T-helper 9 cell (primary cell): ENCODE measurements at places on chromosomes 5 and 9.

- DNase-seq, result no peak
Measured at GRCh38 chr5:168357876-168358275, 66.4 kb downstream of the WWC1 start.

- no peak for DNase-seq
Measured at GRCh38 chr9:17082343-17083064, 52.3 kb upstream of the CNTLN start.

- DNase-seq, result no peak
Measured at GRCh38 chr9:129312251-129313122, 134.4 kb upstream of the IER5L start.

DNA sequence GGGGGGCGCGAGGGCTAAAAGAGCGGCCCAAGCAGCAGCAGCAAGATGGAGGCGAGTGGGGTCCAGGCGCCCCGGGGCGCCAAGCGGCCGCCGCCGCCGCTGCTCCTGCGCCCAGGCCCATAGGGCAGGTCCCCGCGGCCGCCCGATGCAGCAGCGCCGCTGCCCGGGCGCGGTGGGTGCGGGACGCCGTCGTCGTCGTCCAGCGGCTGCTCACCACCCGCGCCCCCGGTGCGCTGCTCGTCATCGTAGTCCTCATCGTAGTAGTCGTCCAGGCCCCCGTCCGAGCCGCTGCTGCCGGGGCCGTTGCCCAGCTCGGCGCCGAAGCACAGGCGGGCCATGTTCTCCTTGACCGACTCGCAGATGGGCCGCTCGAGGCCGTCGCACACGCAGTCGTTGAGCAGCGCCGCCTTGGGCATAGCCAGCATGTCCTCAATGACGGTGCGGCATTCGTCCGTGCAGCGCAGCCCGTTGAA, 1.5 kb downstream of the GAS1 start:
- no peak for DNase-seq

GRCh38 chr5:95726811-95727763, 4.0 kb upstream of the RHOBTB3 start:
- no peak for DNase-seq

DNA sequence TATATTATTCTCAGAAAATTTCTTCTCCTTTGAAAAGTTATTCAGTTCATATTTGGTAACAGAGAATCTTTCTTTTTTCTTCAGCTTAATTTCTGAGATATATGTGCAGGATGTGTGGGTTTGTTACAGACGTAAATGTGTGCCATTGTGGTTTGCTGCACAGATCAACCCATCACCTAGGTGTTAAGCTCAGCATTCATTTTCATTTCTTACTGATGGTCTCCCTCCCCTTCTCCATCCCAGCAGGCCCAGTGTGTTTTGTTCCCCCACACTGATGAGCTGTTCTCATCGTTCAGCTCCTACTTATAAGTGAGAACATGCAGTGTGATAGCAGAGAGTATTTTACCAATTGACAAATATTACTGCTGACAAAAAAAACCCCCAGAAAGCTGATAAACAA, 330.0 kb upstream of the CHD1 start:
- DNase-seq, result no peak

DNA sequence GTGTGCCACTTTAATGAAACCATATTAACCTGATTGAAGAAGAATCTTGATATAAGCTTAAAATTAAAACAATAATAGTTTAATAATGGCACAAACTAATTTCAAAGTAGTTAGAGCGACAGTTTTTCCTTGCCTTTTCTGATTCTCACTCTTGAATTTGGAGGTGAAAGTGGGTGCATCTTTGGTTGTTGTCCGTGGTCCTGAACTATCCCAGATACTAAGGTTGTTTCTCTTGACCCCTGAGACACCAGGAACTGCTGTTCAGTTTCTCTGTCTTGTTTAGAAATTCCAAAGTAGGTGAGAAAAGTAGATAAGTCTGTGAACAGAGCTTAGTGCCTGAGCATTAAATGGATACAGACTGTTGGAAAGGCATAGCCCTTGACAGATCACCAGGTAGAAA, 274.7 kb downstream of the FBXL7 start:
- no peak for DNase-seq

- DNase-seq, result no peak
Measured at GRCh38 chr9:122329597-122329996, 41.2 kb upstream of the PTGS1 start.

- DNase-seq, result no peak
Measured at GRCh38 chr9:114037249-114037648, 40.9 kb downstream of the AMBP start.

DNA sequence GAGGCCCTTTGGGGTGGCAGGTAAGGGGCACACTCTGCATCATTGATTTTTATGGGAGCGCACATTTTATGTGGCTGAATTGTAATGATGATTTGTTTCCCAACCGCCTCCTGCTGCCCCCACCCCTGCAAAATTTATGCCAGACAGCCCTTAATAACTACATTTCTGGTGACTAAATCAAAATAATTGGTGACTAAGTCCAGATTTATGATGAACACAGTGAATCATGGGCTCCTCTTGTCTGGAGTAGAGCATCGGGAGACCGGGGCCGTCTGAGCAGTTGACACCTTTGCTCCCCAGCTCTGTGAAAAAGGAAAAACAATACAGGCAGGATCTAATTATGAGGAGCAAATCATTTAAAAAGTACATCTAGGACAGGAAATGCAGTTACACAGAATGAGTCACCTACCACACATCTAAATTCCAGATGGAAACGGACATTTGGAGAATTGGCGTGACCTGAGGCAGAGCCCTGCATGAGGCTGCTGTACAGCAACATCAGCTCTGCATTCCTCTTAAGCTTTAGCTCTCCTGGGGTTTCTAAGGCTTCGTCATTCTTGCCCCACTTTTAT, 58.9 kb downstream of the DOCK2 start:
- no peak for DNase-seq

DNA sequence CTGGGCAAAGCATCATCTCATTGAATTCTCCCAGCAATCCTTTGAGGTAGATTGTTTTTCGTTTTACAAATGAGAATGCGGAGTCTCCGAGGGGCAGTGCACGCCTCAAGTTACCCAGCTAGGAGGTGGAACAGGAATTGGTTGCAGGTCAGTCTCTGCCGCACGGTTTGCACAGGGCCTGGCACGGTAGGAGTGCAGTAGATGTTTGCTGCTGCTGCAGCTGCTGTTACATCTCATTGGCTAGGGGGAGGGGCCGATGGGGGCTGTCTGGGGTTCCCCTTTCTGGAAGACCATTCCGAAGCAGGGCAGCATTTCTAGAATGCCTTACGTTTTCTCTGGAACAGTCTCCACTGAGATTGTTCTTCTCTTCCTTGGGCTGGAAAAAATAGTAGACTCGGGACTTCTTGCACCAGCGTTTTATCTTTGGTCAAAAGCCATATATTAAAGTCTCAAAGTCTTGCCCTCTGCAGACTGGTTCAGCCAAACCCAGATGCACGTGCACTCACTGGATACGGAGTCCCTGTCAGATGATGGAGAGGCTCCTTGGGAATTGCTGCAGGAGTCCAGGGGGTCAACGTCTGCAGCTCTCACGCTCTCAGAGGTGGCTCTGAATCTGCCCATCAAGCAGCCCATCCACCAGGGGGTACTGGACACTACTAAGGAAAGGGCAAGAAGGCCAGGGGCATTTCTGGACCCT, 1.2 kb downstream of the USP20 start:
- peak; percentile 34 for DNase-seq

- DNase-seq, result no peak
Measured at GRCh38 chr9:138033950-138034349, 156.4 kb downstream of the CACNA1B start.

GRCh38 chr5:116420540-116420939, 154.1 kb downstream of the SEMA6A start:
- no peak for DNase-seq

DNA sequence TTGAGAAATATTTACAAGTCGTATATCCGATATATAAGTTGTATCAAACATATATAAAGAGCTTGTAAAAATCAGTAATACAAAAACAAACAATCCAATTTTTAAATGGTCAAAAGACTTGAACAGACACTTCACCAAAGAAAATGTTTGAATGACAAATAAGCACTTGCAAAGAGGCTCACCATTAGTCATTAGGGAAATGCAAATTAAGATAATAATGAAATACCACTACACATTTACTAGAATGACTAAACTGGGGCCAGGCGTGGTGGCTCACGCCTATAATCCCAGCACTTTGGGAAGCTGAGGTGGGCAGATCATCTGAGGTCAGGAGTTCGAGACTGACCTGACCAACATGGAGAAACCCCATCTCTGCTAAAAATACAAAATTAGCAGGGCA, 134.6 kb upstream of the HAND1 start:
- DNase-seq, result no peak

DNA sequence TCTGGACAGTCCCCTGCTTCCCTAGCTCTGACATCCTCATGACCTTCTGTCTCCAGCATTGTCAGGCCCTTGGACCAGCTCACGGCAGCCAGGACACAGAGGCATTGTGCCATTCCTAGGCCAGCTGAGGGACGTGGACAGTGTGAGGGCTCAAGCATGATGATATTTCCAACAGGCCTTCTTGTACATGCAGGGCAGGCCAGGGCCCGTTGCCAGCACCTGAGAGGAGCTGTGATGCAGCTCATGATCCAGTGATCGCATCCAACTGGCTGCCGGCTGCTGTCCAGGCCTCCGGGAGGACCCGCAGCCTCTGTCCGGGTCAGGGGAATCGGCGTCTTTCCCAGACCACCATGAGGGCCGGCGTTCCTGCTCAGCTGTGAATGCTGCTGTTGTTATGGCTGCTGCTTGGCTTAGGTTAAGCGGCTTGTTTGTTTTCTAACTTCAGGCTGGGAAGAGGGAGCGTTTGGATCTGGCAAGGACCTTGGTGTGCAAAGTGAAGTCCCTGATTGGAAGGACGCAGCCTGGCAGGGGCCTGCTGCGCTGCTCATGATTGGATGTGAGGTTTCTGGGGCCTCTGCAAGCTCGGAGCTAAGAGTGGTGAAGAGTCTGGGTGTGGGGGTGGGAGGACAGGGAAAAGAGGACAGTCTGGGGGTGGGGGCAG, 53.8 kb downstream of the PDZD2 start:
- no peak for DNase-seq

- DNase-seq, result no peak
Measured at GRCh38 chr9:75907329-75907728, 16.9 kb downstream of the PCSK5 start.

DNA sequence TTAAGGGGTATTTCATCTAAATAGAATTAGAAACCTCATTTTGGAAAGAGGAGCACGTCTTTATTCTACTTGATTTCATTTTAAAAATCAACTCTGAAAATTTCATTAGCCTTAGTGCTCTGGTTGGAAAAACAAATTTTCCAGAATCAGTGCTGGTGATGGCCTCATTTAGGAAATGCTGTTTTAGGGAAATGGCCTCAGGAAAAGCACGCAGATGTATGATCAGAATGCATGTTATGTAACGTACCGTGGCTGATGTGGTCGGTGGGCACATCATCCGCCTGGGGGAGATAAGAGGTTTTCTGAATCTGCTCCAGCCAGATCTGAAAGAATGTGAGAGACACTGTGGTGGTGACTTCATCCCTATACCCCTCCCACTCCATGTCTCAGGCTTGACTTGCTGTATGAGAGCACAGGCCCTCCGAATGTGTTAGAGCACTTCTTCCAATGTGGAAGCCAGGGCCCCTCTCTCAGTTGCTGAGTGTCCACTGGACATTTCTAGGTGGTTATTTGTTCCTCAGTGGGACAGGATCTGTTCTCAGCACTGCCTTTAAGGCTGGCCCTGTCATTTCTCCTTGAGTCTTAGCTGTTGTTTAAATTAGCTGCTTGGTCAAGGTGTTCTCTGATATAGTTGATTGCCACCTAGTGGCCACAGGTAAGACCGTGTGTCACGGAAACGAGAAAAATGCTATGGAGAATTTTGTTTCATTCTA, 96.5 kb downstream of the ARHGAP26 start:
- DNase-seq, result no peak

DNA sequence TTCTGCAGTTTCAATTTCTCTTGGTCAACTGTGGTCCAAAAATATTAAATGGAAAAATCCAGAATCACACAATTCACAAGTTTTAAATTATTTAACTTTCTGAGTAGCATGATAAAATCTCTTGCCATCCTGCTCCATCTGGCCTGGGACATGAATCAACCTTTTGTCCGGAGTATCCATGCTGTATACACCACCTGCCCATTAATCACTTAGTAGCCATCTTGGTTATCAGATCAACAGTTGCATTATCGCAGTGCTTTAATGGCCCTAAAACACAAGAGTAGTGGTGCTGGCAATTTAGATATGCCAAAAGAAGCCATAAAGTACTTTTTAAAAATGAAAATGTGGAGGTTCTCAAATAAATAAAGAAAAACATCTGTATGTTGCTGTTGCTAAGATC, 25.3 kb downstream of the EFCAB9 start:
- DNase-seq, result no peak

GRCh38 chr9:38214432-38214831, 145.4 kb upstream of the SHB start:
- DNase-seq, result no peak

DNA sequence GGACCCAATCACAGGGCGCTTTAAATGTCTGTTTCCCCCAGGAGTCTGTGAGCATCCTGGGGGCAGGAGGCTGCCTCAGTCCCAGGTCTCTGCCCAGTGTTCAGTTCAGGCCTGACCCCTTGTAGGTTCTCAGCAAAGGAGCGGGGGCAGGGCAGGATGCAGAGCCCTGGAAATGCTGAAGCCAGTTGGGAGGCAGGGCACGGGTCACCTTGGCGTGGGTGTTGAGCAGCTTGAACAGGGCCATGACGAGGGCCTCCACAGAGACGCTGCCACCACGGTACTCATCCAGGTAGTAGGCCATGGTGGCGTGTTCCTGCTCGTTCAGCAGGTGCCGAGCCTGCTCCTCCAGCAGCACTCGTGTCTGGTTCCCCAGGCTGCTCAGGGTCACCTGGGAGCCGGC, 36.3 kb upstream of the AKNA start:
- DNase-seq, result no peak

GRCh38 chr5:31936683-31937082, 237.4 kb downstream of the GOLPH3 start:
- DNase-seq, result no peak

- no peak for DNase-seq
Measured at GRCh38 chr9:82882138-82882537, 180.8 kb downstream of the RASEF start.

DNA sequence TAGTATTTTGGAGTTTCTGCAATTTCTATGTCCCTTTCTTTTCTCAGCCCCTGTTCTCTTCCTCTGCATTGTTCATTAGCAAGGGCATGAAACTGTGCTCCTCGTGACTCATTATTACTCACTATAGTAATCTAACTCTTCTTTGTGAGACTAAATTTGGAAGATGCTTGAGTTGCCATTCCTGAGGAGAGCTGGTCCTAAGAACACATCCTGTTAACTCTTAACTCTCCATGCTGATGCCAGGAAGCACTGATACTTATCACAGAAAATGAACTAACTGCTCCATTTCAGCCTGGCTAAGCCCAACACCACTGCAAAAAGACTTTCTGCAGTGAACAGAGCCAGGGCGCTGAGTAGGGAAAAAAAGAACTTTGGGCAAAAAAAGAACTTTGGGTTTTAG, 10.6 kb upstream of the CSNK1A1 start:
- DNase-seq, result no peak

DNA sequence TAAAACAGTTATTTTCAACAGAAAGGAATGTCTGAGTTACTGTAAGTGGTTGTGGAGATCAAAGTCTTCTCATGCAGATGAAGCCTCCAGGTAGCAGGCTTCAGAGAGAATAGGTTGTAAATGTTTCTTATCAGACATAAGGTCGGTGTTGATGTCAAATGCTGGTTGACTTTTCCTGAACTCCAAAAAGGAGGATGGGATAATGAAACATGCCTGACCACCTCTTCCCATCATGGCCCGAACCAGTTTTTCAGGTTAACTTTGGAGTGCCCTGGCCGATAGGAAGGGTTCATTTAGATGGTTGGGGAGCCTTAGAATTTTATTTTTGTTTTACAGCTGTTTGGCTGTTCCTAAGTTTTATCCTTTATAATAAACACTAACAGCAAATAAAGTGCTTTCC, 478.4 kb downstream of the ACTL7B start:
- no peak for DNase-seq

- DNase-seq, result no peak
Measured at GRCh38 chr5:151155775-151156506, 1.6 kb downstream of the ANXA6 start.
